SJSA1 (cell line): ENCODE measurements at places on chromosomes 7 and 10. TPM values are rescaled to one million over a fixed set of nuclear protein-coding genes. Genes with fewer than 3 reads are reported as not detected.

Gene C10orf90
- total RNA-seq = not detected in 2 replicates

- no peak for DNase-seq
These were observed 44.3 kb upstream of the EIF4H start for GRCh38 chr7:74129887-74130286.

DNA sequence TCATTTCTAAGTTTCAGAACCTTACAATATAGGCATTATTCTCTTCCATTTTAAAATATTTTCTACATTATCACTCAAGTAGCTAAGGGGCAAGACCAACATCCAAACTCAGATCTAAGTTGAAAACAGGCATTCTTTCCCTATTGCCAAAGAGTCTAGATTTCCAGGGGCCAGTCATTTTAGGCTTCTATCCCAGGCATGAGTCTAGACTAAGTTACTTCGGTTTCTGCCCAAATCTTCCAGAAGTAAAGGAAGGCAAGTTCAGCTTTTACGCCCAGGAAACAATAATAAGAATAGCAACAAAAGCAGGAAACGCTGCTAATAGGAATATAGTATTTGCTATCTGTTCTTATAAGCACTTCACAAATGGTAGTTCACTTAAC is 189.9 kb downstream of the DGKI start:
- DNase-seq = no peak

DNA sequence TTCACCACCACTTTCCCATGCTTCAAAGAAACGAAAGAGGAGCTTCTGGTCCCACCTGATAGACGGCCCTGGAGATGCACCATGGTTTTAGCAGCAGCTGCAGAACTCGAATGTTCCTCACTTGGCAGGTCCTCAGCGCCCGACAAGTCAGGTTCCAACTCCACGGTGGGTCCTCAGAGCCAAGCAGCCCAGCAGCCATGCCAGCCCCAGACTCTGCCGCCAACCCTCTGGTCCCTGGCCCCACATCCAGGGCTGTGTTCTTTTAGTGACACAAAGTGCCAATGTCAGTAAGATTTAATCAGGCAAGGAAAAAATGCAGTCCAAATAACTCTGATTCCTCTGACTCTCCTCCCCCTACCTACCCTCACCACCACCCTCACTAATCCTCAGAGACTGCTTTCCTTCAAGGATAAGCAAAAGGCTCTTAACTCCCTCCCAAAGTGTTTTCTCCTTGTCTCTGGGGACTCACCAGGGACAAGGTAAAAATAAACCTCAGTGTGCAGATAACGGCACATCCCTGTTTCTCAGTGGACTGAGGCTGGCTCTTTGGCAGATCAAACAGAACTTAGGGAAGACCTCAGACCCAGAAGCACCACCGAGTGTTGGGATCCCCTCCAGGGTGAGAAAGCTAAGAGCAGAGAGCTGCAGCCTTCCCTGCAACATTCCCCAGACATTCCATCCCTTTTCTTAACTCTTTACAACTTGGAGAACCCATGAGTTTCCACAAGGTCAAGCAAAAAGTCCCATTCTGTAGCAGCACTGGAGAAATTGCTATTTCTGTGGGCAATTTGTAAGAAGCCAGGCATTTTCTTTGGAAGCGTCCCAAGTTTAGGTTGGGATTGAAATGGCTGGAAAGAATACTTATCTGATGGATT is 358.9 kb downstream of the FRMD4A start:
- no peak for DNase-seq

DNA sequence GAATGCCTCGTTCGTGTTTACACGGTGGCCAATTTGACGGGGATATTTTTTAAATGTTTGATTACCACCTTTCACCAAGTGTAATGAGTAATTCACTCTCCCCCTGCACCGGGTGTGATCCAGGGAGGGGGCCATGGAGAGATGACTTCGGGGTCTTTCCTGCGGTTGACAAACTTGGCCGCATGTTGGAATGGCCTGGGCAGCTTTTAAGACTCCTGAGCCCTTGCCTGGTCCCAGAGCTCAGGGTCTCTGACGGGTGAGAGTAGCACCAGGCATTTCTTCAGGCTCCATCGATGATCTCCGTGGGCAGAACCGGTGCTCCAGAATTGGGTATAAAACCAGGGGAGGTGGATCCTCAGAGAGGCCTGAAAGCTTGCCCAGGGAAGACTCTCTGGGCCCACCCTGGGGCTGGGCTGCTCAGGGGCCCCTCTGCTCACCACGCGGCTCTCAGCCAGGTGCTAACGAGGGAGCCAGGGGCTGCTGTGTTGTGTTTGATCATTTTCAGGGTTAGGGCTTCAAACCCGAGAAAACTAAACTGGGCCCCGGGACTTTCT is 882 bp downstream of the ZNF282 start:
- no peak for DNase-seq

DNA sequence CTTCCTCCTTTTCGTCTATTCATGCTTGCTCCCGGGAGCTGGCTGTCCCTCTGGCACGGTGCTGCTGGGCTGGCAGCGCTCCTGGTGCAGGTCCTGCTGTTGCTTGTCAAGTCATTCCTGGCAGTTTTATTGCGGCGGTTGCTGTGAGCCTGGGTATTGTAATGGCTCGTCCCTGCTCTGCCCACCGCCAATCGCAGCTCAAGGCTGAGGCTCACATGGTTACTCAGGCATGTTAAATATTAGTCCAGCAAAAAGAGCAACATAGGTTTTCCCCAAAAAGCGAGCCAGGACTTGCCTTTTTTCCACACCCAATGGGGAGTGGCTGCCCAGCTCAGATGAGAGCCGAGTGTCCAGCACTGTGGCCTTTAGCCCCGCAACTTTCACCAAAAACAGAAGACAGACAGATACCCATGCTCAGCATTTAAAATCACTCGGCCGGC is 492.9 kb upstream of the FOXK1 start:
- no peak for DNase-seq

Gene COL17A1
- 0.05 TPM in 1 of 2 replicates, not detected in the other for total RNA-seq

Gene PODXL
- total RNA-seq = 5.1 and 5.5 TPM in 2 replicates

Gene SAMD9L
- total RNA-seq = 13.1 and 16.4 TPM in 2 replicates

DNA sequence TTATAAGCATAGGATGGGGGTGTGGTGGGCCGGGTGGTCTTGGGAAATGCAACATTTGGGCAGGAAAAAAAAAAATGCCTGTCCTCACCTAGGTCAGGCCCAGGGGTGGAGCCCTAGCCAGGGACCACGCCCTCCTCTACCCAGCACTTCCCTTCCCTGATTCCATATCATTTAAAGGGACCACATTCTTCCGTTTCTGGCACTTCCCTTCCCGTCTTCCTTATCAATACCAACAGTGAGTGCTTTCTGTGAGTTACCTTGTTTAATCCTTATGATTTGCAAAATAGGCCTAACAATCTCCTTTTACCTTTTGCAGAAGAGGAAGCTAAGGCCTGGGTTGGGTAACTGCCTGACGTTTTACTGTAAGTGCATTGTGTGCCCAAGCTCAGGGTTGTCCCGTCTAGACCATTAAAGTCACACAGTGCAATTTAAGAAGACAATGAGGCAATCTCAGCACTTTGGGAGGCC is 16.7 kb upstream of the C10orf95 start:
- no peak for DNase-seq

Gene CALHM2
- total RNA-seq = not detected in 2 replicates

Gene LIPK
- not detected in 2 replicates for total RNA-seq

DNA sequence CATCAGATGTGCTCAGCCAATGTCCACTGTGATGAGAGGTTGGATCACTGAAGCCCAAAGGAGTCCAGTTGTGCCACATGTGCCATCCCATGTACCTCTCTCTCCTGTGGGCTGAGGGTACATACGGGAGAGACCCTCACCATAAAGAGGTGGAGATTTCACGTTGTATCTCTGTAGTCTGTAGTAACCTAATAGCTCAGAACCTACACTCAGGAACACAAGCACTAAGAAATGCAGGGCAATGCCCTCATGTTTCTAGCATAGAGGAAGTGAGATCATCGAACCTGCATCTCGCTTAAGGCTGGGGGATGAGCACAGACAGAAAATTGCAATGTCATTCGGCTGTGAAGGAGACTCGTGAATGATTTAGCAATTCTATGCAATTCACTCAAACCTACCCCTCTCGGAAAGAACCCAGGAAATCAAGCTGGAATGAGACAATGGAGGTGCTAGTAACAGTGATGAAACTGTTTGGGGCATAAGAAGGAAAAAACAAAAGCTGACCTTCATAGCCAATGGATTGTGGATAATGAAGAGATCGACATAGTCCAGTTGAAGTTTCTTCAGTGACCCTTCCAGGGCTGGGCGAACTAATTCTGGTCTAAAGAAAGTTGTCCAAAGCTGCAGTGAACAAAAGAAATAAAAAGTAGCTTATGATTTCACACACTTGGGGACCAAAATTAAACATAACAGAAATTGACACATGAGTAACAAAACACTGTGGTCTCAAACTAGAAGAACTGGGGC is 80.3 kb upstream of the UCN3 start:
- peak; percentile 55 for DNase-seq

DNA sequence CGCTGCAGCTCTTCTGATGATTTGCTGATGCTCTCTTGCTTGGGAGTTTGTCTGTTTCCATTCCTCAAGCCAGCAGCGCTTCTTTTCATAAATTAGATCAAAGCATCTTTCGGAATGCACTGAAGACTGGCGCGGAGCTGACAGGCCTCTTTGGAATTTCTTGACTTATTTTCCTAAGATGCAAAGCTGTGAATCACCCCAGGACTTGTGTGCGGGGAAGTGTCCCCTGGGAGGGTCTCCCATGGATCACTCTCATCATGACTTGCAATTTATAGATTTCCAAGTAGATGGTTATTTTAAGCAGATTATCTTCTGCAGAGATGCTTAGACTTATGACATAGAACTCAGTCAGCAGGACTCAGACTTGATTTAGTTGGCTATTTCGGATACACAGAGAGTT is 467.2 kb downstream of the TCERG1L start:
- DNase-seq = no peak

Gene MYL7
- total RNA-seq = not detected in 2 replicates

- DNase-seq = no peak
These were observed 123.8 kb upstream of the KMT2E start for GRCh38 chr7:104890216-104890615.

DNA sequence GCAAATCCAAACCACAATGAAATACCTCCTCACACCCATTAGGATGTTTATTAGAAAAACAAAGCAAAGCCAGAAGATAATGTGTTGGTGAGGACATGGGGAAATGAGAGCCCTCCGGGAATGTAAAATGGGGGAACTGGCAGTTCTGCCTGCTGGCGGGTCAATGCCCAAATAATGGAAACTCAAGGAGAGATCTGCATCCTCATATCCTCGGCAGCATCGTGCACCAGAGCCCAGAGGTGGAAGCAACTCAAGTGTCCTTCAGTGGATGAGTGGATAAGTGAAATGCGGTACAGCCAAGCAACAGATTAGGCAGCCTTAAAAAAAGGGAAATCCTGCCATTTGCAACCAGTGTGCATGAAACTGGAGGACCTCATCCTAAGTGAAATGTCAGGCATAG is 325.2 kb downstream of the WDR37 start:
- DNase-seq = no peak

GRCh38 chr7:27569106-27569505 is 93.6 kb downstream of the HIBADH start:
- no peak for DNase-seq

DNA sequence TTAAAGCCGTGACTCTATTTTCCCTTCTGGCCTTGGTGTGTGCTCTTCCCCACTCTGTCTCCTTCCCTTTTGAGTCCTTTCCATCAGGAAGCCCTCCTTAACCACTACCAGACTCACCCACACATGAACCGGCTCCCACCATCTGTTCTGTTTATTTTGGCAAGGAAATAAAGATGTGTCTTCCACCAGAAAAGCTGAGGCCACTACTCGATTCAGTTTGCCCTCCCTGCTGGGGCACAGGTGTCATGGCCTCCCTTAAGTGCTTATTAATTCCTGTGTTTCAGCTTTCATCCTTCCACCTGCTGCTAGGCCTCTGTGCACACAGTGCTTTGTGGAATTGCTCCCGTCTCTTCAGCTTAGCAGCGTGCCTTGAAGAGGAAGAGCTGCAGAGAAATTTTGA is 16.7 kb downstream of the POR start:
- DNase-seq = no peak

- DNase-seq = no peak
These were observed 469.5 kb downstream of the POM121L12 start for GRCh38 chr7:53504914-53505313.

DNA sequence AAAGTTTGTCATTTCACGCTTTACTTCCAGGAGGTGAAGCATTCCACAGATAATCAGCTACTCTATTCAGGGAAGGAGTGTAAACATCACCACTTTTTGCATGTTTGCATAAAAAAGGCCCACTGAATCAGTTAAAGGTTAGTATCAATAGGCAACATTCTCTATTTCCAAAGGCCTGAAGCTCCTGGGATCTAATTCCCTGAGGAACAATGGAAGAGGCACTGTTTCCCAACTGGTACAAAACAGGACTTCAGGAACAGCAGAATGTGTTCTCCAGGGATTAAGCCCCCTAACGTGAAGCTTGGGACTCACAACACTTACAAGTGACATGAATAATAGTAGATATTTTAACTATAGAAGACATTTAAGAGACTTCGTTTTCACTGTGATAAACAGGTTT is 6.1 kb downstream of the LRRN3 start:
- DNase-seq = no peak

- peak; percentile 97 for DNase-seq
These were observed 167.7 kb upstream of the TNRC18 start for GRCh38 chr7:5591278-5591874.

DNA sequence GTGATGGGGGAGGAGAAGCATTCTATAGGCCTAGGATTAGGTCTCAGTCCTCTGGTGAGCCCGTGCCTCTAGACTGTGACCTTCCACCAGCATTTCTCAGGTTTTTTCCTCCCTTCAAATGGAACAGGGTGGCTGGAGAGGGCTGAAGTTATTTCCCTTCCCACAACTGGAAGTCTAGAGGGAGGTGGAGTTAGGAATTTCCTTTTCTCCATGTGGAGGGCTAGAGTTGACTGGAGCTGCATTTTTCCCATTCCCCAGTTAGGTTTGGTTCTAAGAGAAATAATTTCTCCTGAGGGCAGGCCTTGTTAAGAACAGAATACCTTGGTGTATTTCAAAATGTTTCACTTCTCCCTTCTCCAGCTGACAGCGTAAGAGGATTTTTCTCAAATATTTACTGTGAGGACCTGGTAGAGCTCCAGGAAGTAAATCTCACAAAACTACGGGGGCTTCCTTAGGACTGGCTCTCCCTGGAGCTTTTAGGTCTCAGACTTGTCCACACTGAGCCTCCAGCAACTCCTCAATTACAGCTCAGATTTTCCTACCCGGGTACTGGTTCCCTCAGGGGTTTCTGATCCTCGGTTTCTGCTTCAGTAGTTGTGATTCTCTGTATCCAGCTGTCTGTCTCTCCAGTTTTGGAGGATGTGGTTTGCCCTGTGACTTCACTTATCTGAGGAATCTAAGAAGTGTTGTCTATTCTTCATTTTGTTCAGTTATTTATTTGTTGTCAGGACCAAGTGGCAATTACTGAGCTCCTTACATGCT is 6.0 kb upstream of the REEP3 start:
- no peak for DNase-seq

Gene SRRM3
- total RNA-seq = 0.24 TPM in 1 of 2 replicates, not detected in the other

- no peak for DNase-seq
These were observed 3.6 kb upstream of the PRAP1 start for GRCh38 chr10:133343558-133343957.
